ENCODE measurements at places on chromosomes 1 and 21.
A peak's percentile ranks its signal among the peaks of the same experiment; 100 is the strongest.

DNA sequence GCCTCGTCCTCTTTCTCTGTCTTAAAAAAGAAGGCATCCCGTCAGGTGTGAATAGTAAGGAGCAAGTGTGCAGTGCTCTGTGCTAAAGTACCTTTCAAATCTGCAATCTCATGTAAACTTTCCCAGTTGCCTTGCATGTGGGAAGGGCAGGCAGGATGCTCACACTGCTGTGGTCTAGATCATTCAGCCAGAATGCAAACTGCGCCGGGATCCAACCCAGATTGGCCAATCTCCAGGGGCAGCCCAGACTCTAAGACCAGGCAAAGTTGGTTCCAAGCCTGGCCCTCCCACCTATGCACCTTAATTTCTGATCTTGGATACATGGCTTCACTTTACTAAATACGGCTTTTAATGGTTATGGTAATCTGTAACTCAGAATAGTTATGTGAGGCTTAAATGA lies 3.2 kb upstream of the MAP1LC3C start:
- no peak for DNase-seq

- no peak for DNase-seq
Observed at GRCh38 chr1:19112891-19113696, 97.0 kb downstream of the UBR4 start.

DNA sequence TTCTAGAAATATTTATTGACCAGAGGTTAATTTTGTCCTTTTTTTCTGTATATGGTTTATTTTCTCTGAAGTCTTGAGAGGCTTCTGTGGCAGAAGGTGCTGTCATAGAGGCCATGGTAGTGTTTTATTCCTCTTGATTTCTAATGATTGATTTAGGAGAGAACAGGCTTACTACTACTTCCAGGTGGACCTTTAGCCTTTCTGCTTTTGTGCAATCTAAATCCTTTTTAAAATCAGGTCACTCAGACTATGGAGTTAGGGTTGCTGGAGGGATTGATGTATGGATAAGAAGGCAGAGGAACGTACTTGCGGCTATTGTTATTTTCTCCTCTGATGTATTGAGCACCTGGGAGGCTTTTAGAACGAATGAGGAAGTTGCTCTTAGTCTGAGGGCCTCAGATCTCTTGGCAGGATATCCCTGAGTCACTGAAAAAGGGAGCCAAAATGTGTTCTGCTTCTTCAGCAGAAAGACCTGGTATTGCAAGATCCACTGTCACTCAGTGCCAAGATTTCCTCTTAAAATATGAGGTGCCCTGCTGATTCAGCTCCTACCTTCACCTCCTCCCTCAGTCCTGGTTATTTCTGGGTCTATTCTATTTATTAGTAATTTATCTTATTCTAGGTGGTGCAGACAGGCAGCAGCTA lies 277.4 kb downstream of the ZNF648 start:
- DNase-seq, result no peak

GRCh38 chr1:92080128-92080985 lies at the start of gene BTBD8:
TSS of gene BTBD8 (plus strand) at chr1:92080345. CDS start at chr1:92080572, 227 bp downstream.
- DNase-seq, result peak; percentile 77

- DNase-seq, result no peak
Observed at GRCh38 chr1:108610073-108610472, 50.2 kb downstream of the EEIG2 start.

GRCh38 chr1:109094871-109095270 lies 4.3 kb downstream of the TMEM167B start:
- no peak for DNase-seq

GRCh38 chr1:41806472-41807155 lies 112.1 kb downstream of the HIVEP3 start:
- no peak for DNase-seq

GRCh38 chr1:229440851-229441537 lies 7.1 kb upstream of the ACTA1 start:
- no peak for DNase-seq

Measured in T follicular helper cell (primary cell).